ENCODE measurements at places on chromosomes 2 and 18.
A peak's percentile ranks its signal among the peaks of the same experiment; 100 is the strongest.

DNA sequence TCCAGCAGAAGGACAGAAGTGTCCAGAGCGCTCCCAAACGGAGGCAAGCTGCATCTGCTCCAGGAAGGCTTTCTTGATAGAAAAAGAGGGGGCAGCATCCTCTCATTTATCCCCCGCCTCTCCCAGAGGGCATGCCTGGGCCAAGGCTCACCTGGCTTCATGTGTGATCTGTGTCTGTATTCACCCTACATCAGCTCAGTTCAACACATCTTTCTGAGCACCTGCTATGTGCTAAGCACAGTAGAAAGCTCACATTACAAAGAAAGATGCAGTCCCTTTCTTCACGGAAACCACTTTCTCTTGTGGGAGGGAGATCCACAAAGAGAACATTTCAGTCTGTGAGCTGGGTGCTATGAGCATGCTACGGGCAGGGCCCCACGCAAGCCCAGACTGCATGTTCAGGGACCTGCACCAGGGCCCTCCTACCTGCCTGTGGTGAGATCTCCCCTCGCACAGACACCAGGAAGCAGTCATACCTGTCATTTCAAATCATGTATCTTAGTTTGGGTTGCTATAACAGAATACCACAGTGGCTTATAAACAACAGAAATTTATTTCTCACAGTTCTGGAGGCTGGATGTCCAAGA, 90.7 kb downstream of the PDCL3 start:
- no peak for DNase-seq

GRCh38 chr2:107354175-107354574, 468.2 kb upstream of the ST6GAL2 start:
- no peak for DNase-seq

DNA sequence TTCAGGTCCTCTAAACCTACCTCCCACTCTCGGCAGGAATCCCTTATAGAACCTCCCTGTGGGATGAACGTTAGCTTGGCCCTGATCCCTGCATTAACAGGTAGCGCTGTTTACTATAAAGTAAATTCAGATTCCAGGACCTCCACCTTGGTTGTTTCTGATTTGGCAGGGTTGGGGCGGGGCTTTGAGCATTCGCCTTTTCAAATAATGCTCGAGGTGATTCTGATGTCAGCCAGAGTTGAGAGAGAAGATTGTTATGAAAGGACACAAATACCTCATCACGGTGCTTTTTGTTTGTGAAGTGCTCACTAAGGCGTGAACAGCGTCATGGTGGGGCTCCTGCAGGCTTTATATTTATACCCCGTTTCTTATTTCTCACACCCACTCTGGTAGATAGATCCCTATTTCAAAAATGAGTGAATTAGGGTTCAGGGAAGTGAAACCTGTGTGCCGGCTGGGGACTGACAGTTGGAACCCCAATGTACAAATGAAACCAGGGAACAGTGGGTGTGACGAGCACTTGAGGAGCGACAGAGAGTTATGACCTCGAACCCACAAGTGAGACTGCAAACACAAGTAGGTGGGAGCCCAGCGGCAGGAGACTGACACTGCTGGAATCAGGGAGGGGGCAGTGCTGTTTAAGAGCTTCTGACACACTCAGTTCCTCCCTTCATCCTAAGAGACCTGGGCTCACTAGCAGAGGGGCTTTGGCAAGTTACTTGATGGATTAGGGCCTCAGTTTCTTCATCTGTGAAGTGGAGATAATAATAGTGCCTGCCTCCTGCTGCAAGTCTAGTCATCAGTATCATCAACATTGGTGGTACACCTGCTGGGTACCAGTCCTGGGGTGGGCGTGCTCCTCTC, 14.2 kb upstream of the CXCR4 start:
- no peak for DNase-seq

- DNase-seq, result no peak
Observed at GRCh38 chr2:77428946-77429345, 93.2 kb downstream of the LRRTM4 start.

- DNase-seq, result no peak
Observed at GRCh38 chr2:191037351-191037750, 23.4 kb upstream of the STAT1 start.

- no peak for DNase-seq
Observed at GRCh38 chr18:51727780-51728179, 530.3 kb upstream of the MEX3C start.

- no peak for DNase-seq
Observed at GRCh38 chr18:11224153-11224552, 74.8 kb upstream of the PIEZO2 start.

- no peak for DNase-seq
Observed at GRCh38 chr2:42090216-42090615, 42.4 kb downstream of the PKDCC start.

DNA sequence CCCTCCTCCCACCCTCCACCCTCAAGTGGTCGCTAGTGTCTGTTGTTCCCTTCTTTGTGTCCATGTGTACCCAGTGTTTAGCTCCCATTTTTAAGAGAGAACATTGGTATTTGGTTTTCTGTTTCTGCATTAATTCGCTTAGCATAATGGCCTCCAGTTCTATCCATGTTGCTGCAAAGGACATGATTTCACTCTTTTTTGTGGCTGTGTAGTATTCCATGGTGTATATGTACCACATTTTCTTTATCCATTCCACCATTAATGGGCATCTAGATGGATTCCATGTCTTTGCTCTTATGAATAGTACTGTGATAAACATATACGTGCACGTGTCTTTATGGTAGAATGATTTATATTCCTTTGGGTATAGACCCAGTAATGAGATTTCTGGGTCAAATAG, 42.9 kb downstream of the TSPYL6 start:
- no peak for DNase-seq

- DNase-seq, result no peak
Observed at GRCh38 chr18:565562-566061, 14.6 kb upstream of the CETN1 start.

DNA sequence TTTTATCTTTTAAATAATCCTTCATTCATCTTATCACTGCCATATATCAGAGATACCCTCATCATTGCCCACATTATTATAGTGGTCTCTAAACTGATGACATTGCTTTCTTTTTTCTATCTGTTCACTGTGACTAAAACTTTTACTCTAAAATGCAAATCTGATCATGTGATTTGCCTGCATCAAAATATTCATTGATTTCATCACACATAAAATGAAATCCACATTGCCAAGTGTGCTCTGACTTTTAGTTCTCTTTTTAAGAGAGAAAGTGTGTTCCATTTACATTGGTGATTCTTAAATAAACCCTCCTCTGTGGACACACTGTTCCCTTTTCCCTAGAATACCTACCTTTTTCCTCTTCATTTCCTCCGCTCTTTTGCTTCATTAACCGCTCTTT, 7.5 kb downstream of the REL start:
- DNase-seq, result no peak

DNA sequence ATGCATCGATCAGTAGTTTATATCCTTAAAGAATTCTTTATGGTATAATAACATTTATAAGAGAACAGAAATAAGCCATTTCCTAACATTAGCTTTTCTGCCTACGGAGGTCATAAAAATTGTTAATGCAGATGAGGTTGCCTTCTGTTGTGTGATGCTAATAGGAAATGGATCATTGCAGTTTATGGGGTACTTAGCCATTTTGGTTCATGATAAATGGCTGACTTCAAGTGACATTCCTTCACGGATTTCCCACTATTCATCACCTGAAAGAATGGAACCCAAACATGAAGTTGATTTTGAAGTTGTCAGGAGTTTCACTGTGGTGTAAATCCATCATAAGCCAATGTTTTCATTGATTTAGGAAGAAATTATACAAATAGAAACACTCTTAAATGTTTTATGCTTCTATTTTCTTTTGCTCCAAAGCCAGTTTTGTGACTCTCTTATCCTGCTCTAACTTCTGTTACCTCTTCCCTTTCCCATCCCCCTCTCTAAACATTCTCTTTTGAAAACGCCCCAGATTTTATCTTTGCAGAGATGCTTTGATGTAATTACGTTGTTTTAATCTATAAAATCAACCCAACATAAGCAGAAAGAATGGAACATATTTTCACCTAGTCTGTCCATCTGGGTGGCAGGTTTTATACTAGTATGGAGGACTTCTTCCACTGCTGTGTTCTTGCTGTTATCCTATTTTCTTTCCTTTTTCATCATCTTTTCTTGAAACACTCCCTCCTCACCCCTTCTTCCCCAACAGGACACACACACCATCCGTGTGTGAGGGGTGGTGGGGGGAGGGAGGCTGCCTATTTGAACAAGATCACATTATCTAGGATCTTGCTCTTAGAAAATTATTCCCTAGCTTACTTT, 58.2 kb downstream of the GREB1L start:
- DNase-seq, result no peak

DNA sequence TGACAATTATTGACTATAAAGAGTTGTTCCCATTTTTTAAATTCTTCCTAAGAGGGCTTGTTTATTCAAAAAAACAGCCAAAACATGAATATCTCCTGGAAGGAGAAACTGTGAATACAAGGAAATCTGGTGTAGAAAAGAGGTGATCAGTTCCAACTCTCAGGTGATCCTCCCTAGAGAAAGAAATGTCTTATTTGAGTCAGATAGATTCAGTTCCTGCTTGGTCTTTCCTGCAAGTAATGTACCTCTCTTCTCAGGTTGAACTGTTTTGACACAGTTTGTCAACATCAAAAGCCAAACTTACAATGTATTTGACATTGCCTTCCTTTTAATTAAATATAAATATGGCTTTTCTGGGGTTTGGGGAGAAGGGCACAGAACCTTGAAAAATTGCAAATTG, 567.4 kb downstream of the ARHGAP15 start:
- no peak for DNase-seq

GRCh38 chr2:187710791-187711521, 156.7 kb upstream of the TFPI start:
- no peak for DNase-seq

DNA sequence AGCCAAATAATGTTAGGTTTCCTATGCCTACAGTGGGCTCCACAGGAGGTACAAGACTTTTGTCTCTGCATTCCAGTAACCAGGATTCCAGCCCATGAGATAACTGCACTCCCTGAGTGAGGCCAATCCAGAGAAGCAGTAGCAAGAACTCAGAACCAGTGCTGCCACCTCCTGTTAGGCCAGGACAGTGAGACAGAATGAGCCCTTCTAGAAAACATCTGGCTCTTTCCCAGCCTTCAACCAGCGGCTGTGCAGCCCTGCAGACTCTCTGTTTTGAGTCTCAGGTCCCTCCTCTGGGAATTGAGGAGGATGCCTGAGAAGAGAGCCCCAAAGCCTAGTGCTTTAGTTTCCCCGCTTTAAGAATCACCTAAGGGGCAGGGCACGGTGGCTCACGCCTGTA, 44.2 kb downstream of the ARID5A start:
- DNase-seq, result no peak

DNA sequence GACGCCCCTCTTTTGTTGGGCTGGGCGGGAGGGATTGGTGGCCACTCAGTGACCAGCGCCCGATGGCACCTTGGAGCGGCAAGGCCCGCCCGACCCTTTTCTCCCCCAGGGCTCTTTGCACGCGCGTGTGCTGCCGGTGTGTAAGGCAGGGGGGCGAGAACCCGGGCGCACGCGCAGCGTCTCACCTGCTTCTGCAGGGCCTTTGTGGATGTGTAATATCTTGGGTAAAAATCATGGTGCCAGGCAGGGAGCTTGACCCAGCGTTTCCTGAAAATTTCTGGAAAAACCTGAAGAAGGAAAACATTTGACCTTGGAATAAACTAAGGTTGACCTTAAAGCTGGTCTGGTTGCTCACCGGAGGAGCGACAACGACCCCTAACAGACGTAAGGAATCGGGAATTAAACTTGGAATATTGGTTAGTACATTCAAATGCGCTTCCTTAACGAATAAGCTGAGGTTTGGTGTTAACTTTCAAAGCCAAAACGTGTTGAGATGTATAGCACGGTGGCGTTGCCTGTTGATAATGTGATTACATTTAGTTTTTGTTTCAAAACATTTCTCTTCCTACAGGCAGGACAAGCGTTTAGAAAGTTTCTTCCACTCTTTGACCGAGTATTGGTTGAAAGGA, 438 bp downstream of the HSPE1 start:
- DNase-seq, result no peak

- peak; percentile 18 for DNase-seq
Observed at GRCh38 chr2:239824866-239825704, 200.1 kb downstream of the NDUFA10 start.

DNA sequence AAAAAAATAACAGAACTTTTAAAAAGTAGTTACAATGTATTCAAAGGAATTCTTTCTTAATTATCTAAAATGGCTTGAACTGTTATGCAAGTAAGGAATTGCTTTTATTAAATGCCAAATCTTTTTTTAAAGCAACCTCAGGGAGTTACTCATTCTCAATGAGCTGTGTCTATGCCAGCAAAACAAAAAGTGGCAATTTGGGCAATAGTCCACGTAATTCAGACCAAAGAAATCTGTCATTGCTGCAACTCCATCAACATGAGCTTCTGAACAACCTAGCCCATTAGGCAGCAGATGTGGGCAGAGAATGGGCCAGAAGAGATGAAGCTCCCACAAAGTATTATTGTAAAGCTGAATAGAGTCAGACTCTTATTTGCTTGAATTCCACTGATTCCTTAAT, 118.4 kb downstream of the ALK start:
- DNase-seq, result no peak

GRCh38 chr2:71102981-71103681, 26.9 kb downstream of the MCEE start:
- no peak for DNase-seq

DNA sequence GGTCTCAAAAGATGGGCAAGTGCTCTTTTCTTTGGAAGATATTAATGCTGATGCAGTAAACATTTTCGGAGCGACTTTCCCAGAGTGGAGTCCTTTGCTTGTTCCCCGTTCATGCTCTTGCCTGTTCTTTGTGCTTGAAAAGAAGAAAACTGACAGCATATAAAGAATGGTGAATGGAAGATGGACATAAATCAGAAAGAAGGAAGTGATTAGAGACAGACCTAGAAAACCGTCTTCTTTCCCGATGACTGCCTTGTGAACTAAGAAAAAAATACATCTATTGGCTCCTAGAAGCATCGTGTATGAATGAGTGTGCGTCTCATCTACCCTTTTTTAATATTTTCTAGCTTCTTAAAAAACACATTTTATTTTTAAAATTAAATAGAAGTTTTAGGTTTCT, 740.1 kb upstream of the FANCL start:
- no peak for DNase-seq

DNA sequence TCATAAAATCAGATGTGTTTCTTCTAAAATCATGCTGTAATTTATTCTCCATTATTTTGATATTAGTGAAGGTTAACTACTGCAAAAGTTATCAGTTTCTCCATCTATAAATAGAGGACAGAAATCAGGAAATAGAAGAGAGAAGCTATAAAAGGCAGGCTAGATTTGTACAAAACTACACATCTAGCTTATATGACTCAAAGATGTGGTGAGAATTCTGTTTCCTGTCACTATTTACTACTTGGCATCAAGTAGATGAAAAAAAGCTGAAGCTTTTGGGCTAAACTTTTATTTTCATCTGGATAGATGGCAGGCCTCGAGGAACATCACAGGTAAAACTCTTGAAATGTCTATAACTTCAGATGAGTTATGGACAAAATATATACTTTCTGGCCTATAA, 49.8 kb upstream of the NAB1 start:
- no peak for DNase-seq

GRCh38 chr2:100019499-100019898, 122.9 kb downstream of the AFF3 start:
- DNase-seq, result no peak

Measured in left hindlimb (tissue), 1 donor.